ENCODE measurements at places on chromosomes 1 and 21.

DNA sequence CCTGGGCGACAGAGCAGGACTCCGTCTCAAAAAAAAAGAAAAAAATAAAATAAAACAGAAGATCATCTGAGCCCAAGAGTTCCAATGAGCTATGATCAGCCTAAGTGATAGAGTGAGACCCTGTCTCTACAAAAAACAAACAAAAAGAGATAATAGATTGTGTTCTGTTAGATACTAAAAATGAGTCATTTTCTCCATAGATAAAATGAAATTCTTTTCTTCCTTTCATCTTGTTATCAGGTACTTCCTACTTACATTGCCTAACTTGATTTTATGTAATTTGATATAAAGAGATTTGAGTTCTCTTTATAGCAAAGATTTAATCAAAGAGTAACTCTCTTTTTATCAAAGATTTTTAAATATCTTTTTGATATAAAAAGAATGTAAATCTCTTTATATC is 19.3 kb upstream of the PTGS2 start:
- no peak for DNase-seq

DNA sequence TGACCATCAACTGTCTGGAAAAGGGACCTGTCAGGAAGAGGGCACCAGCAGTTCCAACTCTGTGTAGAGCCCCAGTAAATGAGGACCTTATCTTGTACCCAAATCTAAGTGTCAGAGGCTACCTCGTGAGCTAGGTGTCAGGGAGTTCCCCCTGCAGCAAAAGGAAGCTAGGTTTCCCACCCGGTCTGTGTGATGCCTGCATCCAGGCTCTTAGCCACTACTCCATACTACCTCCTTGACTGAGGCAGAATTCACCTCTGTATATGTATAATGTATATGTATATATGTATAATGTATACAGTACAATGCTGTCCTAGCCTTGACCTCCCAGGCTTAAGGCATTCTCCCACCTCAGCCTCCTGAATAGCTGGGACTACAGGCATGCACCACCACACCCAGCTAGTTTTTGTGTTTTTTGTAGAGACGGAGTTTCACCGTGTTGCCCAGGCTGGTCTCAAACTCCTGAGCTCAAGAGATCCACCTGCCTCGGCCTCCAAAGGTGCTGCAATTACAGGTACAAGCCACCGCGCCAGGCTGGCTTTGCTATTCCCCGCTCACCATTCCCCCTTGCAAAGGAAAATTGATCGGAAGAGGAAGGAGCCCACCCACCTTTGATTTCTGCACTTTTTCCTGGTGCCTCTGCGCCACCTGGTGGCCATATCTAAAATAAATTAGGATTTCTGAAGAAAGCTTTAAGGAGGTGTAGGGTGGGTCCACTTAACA is 15.7 kb upstream of the LUZP1 start:
- DNase-seq = no peak

- no peak for DNase-seq
Observed at GRCh38 chr21:45178070-45178608, 103.8 kb downstream of the ADARB1 start.

DNA sequence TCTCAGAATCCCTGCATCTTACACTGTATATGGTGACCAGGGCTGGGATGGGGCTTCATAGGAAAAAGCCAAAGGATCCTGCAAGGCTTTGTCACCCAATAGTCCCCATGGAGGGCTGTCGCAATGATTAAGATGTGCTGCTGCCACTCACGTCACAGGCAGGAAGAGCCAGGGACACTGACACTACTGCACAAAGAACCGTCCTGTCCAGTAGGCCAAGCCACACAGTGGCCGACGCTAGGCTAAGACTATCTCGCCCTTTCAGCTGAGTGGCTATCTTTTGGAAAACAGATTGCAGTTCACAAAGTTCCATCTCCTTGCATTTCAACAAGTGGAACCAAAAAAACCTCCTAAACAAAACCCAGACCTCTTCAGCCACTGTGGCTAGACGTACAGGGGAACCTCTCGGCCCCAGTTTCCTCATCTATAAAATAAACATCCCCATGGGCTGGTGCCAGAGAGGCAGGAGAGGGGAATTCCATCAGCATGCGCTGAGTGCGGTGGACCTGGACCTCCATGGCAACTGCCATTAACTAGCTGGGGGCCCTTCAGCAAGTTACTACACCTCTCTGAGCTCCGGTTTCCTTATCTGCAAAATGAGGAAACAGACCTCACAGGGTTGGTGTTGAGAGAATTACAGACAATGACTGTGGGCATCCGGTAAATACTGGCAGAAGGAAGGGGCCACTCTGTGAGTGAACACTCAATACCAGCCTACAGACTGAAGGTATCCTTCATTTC is 8.7 kb downstream of the CAPZB start:
- no peak for DNase-seq

- DNase-seq = no peak
Observed at GRCh38 chr1:233290396-233291034, 5.0 kb downstream of the PCNX2 start.

GRCh38 chr1:204711103-204711946 is 25.8 kb upstream of the LRRN2 start:
- no peak for DNase-seq

DNA sequence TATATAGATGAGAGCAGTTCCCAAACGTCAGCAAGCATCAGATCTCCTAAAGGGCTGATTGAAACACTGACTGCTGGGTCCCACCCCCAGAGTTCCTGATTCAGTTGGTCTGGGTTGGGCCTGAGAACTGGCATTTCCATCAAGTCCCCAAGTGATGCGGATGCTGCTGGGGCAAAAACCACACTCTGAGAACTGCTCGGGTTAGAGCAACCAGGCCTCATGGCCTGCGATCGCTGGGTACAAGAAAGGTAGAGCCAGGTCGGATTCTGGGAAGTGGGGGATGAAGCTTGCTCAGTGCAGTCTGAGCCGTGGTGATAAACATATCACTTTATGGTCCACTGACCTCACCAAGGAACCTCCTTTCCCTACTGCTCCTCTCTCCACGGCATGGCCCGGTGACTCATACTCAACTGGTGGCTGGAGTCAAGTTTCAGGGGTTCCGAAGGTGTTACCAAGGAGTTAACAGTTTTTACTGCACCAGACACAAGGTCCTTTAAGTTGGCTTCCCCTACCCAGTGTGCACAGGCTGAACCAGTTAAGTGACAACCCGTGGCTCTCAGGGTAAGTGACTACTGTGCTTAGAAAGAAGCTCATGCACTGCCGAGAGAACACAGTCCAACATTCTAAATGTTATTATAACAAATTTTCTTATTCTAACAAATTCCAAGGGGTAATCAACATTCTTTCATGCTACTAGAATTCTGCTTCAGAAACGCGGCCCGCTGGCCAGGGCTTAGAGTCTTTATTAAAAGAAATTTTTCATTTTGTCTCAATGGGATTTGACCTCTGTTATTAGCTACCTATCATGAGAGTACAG is 153.5 kb downstream of the TGFBR3 start:
- peak; percentile 69 for DNase-seq

DNA sequence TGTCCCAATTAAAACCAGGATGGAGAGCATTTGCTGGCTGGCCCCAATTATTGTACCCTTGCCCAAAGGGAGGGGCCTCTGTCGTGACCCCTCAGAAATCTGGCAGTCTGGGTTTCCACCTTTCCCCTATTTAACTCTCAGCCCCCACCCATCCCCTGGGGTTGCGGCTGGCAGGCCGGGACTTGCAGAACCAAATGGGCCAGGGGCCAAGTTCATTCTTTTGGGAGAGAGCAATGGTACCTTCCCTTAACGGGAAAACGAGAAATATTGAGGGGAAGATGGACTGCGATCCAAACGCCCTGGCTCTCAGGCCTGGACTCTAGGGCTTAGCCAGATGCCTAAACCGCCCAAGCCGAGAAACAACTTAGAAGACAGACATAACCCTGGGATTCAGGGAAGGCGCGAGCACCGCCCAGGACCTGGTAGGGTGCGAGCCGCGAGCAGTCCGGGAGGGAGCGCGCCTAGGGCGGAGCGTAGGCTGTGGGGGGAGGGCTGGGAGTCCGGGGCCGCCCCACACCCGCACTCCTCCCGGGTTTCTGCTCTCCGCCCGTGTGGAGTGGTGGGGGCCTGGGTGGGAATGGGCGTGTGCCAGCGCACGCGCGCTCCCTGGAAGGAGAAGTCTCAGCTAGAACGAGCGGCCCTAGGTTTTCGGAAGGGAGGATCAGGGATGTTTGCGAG is at the start of gene SLC27A3:
SLC27A3 (plus strand) TSS at position 628 of the 678 bp plus-strand sequence. CDS start 91 bp downstream, outside the sequence.
- no peak for DNase-seq

GRCh38 chr1:98405581-98406074 is 255.9 kb upstream of the SNX7 start:
- no peak for DNase-seq

GRCh38 chr1:50661626-50662025 is 238.4 kb upstream of the DMRTA2 start:
- no peak for DNase-seq

- DNase-seq = no peak
Observed at GRCh38 chr1:6127587-6128163, 52.4 kb downstream of the CHD5 start.

DNA sequence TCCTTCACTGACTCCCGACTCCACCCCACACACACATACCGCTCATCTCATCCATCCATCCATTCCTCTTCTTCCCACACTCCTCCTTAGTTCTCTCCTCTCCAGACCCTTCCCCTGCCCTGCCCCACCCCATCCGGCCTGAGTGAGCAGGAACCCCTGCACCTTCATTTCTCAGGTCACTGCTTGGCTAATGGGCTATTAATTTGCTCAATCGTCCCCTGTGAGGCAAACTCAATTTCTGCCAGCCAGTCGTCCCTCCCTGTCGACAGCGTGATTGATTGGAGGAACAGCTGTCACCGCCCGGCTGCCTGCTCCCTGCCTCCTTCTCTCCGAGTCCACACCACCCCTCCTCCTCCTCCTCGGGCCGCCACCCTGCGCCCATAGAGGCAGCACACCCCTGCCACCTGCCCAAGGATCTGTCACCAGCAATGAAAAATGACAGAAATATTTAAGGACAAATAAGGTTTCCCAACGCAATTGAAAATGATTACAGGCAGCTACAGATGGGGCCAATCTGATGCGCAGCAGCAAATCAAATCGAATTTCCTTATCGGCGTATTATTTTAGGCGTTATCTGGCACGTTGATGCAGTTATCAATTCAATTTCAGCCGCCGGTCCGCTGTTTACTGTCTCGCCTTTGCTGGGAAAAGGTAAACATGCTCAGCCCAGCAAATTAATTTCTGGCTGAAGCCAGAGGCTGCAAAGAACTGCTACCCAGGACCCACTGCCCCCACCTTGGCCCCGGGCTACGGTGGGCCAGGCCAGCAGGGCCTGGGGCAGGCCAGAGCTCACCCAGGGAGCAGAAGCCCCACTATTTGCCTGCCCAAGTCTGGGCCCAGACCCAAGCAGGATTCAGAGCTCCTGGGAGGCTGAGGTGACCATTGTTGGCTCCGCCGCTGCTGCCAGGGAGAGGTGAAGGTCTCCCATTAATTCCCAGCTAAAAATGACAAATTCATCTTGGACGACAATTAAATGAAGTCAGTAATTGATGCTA is 71.3 kb downstream of the TMEM53 start:
- no peak for DNase-seq

DNA sequence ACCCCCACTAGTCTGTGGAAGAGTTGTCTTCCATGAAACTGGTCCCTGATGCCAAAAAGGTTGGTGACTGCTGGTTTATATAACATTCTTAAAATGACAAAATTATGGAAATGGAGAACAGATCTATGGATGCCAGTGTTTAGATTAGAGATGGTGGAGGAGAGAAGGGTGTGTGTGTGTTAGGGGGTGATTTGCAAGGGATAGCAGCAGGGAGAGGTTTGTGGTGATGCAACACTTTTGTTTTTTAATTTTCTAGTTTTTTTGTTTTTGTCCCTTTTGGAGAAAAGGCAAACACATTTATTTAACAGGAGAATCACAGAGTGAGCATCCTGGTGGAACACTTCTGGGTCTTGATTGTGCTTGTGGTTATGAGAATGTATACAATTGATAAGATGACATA is 143.8 kb downstream of the RPS6KC1 start:
- no peak for DNase-seq

GRCh38 chr1:247491328-247491727 is 33.4 kb upstream of the OR2B11 start:
- no peak for DNase-seq

DNA sequence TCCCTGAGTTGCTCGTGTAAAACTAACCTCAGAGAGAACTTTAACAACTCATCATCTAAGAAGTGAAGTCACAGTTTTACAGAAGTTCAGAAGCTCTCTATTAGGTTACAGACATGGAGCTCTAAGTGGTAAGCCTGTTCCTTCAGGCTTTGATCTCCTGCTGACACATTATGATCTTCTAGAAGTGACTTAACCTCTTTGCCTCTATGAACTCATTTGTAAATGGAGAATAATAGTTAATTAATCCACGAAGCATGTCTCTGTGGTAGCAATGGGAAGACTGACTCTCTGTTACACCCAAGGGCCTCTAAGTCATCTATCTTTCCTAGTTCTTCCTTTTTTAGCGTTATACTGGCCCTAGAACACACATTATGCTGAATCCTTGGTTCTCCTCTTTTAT is 157.9 kb upstream of the NRIP1 start:
- DNase-seq = no peak

All from HTR-8/SVneo (cell line).